Stimulated activated CD4-positive, alpha-beta T cell treated with anti-CD3 and anti-CD28 coated beads, Interleukin-2, amount 100 ng/mL, for 48 hours (primary cell): ENCODE measurements at places on chromosomes 7 and 10.

GRCh38 chr7:55360486-55360885 is 4.7 kb upstream of the LANCL2 start:
- DNase-seq: no peak

DNA sequence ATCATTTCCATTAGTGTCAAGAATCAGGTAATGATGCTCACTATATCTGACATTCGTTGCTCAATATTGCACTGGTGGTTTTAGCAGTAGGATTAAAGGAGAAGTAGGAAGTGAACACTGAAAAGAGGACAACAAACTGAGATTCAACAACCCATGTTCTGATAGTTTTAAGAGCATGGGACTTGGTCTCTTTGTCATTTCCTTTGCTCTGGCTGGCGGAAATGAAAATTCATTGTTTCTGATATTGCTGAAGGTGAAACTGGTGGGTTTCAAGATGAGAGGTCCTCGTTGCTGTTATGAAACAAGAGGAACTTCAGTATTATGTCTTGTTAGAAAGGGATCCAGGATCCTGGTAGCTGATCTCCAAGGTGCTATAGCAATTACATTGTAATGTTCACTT is 129.0 kb downstream of the DNAH11 start:
- no peak for DNase-seq

- no peak for DNase-seq
These were observed 182.5 kb downstream of the LRMDA start for GRCh38 chr10:75613685-75614504.

DNA sequence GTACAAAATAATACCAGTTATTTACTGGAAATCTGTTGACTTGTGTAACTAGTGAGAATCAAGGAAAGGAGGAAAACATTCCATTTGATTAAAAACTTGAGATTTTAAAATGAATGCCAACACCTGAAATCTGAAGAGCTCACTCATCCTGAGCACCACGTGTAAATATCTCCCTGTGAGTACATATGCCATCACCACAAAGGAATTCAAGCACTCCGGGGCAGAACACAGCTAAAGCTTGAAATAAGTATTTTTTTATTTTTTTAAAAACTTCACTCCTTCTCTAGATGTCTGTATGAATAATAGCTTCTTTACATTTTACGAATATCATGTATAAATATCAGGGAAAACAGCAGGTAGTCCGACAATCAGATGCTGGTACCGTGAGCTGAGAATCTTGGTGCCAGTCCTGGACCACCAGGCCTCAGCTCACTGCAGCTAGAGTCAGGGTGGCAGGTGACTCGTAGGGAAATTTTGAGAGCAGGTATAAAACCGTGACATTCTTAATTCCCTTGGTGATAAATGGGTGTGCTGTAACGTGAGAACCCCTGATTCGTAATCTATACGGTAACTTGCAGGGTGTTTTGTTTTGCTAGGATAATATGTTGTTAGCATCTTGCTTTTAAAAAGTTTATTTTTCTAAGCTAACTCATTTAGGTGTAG is 12.7 kb downstream of the LMTK2 start:
- no peak for DNase-seq

- no peak for DNase-seq
These were observed 552.2 kb upstream of the FZD8 start for GRCh38 chr10:36194276-36194675.

GRCh38 chr7:141189231-141189630 is 115.4 kb downstream of the TMEM178B start:
- DNase-seq: no peak
